ENCODE measurements at places on chromosomes 2 and 18. TPM values are rescaled to one million over a fixed set of nuclear protein-coding genes. Genes with fewer than 3 reads are reported as not detected.

DNA sequence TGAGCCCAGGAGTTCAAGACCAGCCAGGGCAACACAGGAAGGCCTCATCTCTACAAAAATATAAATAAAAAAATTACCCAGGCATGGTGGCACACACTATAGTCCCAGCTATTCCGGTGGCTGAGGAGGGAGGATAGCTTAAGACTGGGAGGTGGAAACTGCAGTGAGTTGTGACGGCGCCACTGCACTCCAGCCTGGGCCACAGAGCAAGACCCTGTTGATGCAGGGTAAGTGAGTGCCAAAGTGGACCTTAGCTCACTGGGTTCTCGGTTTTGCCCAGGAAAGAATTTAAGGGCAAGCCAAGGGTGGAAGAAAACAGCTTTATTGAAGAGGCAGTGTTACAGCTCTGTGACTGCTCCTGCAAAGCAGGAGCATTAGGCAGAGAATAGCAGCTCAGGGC, 6.9 kb upstream of the ERICH2 start:
- H3K4me1 ChIP-seq, result no peaks in the 10 kb centered on the region
- H3K27ac ChIP-seq, result no peak overlapping the region
- H3K27me3 ChIP-seq, result no peaks in the 10 kb centered on the region
- H3K36me3 ChIP-seq, result no peaks in the 10 kb centered on the region

DNA sequence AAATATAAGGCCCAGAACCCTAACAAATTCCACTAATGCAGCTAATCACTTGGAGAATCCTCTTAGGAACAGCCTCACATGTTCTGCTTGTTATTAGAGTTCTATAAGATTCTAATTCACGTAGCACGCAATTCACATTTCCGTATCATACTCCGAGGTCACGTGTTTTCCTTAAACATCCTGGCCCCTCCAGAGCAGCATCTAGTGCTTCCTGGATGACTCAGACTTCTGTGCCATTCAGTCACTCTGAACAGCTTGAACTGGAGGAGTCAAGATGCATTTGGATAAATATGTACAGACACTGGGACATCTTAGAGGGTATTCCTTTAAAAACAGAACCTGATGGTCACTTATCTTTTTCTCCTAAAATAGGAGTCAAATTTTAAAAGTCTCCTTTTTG, 156.5 kb downstream of the MYO5B start:
- no peaks in the 10 kb centered on the region for H3K36me3 ChIP-seq
- H3K27me3 ChIP-seq, result no peaks in the 10 kb centered on the region
- no peak overlapping the region for H3K27ac ChIP-seq
- H3K4me1 ChIP-seq, result no peaks in the 10 kb centered on the region

DNA sequence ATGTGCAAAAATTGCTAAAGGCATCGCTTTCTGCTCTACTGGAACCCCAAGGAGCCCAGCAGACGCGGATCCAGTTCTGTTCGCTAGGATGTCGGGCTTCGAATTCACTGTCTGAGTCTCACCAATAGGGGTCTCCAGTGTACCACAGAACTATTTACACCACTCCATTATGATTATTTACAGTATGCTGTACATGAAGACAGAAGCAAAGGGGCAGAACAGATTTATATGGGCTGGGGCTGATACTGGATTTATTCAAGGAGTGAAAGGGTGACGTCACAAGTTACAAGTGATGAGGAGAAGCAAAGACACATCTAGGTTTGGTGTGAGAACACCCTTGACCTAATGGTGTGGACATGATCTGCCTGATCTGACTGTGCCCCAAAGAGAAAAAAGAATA, 185.3 kb upstream of the ATP5MC3 start:
- peak; percentile 42 for DNase-seq
- H3K27ac ChIP-seq, result no peak overlapping the region
- no peaks in the 10 kb centered on the region for H3K4me1 ChIP-seq

DNA sequence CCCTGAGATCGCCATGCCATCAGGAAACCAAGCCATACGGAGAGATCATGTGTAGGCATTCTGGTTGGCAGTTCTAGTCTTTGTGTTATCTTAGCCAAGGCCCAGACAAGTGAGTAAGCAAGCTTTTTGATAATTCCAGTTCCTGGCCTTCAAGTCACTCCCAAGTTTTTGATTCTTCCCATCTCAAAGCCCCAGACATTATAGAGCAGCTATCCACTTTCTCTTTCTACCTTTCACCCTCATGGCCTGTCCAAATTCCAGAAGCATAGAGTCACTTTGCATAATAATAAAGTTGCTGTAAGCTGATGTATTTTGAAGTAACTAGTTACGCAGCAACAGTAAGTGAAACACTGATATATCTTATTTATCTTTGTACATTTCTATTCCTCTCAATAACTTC, 26.8 kb upstream of the IL1RL1 start:
- no peak for DNase-seq
- no peak overlapping the region for H3K4me3 ChIP-seq
- H3K36me3 ChIP-seq, result no peaks in the 10 kb centered on the region
- no peaks in the 10 kb centered on the region for H3K4me1 ChIP-seq

GRCh38 chr2:134120733-134121630, 132.9 kb upstream of the MGAT5 start:
- H3K4me1 ChIP-seq, result no peaks in the 10 kb centered on the region
- H3K27me3 ChIP-seq, result no peaks in the 10 kb centered on the region
- peak overlapping the region; percentile 99 for H3K4me3 ChIP-seq

ARMC9 gene
- total RNA-seq, result 109 TPM

SLC25A52 gene
- 0.06 TPM for total RNA-seq

GAREM2 gene
- total RNA-seq, result 1.5 TPM
